Stimulated activated CD8-positive, alpha-beta memory T cell treated with anti-CD3 and anti-CD28 coated beads, Interleukin-15, amount 100 ng/mL, for 1 hour (primary cell): ENCODE measurements at places on chromosomes 3 and 15.

GRCh38 chr15:86526938-86527690 is 447.4 kb downstream of the AGBL1 start:
- DNase-seq: no peak

- no peak for DNase-seq
These were observed 95.0 kb downstream of the ANP32A start for GRCh38 chr15:68725736-68726135.

DNA sequence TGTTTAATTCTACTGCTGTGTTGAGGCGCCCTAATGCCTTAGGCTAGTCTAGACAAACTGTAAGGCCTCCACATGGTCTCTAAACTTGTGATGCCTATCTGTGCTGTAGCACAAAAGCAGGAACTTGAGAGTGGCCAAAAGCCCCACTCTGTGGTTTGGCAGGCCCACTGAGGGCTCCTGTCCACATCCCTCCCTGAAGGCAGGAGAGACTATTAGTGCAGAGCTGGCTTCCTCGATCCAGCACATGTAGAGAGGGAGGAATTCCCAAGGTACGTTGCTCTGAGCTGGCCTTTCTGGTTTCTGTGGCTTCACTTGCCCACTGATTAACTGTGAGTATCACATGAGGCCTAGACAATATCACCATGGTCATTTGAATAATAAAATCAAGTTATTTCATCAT is 90.6 kb downstream of the POLR2M start:
- no peak for DNase-seq

DNA sequence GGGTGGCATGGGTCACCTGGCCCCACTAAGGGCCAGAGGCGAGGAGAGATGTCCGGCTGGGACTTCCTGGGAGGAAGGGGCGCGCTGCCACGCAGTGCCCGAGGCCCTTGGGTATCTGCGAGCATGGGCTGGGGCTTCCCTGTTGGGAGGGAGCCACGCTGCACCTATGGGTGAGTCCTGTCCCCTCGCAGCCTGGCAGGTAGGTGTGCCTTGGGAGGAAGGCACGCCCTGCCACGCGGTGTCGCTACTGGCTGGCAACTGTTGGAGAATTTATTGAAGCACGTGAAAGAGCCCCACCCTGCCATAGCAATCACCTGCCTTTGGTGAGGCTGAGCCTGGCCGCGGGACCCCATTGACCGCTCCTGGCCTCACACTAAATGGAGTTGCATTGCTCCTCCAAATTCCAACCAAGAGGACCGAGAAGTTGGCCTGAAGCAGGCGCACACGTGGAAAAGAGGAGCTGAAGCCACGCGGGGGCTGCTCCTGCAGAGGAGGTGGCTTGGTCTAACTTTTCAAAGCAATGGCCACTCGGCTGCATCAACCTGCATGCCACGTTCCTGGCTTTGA is 134.2 kb downstream of the TJP1 start:
- DNase-seq: no peak

DNA sequence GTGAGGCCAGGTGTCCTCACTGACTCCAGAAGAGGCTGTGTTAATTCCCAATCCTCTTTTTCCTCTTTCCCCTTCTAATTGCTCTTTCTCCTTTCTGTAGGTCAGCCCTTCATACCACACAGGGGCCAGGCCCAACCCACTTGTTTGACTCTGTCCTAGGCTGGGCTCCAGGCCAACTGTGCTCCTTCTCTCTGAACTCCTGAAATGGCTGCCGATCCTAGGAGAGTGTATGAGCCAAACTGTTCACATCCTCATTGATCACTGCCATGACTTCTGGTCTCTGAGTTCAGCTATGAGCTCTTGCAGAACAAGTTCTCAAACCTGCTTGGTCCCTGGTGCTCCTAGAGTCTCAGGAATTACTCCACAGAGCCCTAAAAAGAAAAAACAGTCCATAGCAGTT is 145.1 kb downstream of the VGLL4 start:
- no peak for DNase-seq

- DNase-seq: no peak
These were observed 92.9 kb upstream of the CADPS start for GRCh38 chr3:62968128-62968527.

DNA sequence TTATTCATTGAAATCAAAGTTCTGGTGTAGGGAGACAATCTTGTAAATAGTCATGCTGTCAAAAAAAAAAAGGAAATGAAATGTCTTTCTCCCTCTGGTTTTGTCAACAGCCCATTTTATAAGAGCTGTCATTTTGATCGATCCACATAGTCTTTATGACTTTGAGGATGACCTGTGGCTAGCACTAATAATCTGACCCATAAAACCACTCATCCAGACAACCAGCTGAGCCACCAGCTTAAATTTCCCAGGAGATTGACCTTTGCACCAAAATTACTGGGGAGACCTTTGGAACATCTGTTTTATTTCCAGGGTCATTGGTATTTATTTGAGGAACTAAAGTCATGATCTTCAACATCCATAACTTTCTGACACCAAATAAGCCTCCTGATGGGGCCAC is 98.5 kb upstream of the MME start:
- no peak for DNase-seq

DNA sequence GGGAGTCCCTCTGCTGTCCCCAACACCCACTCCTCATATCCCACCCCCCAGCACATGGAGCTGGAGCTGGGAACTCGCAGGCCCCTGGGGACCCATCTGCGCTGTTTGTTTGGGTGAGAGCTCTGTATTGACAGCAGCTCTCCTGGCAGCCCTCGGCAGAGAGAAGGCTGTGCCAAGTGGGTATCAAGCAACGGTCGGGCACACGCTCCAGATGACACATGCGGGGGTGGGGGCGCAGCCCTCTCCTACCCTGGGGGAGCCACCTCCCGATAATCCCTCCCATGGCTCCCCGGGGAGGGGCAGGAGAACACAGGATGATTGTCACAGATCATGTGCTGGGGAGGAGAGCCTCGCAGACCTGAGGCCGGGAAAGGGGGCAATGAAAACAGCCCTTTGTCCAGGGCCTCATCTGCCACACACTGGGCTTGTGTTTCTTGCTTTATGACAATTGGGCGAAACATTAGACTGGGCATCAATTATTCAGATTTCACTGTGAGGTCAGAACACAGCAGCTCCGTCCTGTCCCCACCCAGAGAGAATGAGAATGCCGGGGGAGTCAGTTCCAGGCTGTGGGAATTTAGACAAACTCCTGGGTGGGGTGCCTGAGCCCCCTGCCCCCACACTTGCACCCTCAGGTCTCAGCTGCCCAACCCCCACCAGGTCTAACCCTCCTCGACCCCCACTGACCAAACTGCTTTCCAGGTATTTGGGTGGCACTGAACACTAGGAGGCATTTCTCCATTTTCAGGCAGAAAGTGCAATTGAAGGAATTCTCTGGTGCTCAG is 46.4 kb upstream of the KLF13 start:
- no peak for DNase-seq

DNA sequence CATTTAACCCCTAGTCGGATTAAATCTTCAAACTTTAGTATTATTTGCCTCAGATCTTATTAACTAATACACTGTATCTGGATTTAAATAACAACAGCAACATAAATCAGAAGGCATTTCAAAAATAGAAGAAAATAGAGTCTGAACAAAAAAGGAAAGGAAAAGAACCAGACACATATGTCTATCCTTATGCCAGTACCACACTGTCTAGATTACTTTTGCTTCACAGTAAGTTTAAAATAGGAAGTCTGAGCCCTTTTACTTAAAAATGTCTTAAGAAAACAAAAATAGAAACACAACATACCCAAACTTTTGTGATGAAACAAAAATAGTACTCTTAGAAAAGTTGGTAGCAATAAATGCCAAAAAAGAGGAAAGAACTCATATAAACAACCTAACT is 1615.8 kb downstream of the SI start:
- DNase-seq: no peak

GRCh38 chr3:100927775-100928174 is 65.4 kb downstream of the ABI3BP start:
- DNase-seq: no peak

- DNase-seq: no peak
These were observed 213.1 kb downstream of the TBC1D2B start for GRCh38 chr15:77864211-77865105.

- no peak for DNase-seq
These were observed 87.8 kb upstream of the UBE2E2 start for GRCh38 chr3:23115171-23115877.

- DNase-seq: no peak
These were observed 31.4 kb upstream of the TIPARP start for GRCh38 chr3:156642750-156643728.

- no peak for DNase-seq
These were observed 239.3 kb upstream of the C2CD4B start for GRCh38 chr15:62404194-62404985.

GRCh38 chr3:42535981-42536784 is 33.7 kb downstream of the VIPR1 start:
- no peak for DNase-seq

DNA sequence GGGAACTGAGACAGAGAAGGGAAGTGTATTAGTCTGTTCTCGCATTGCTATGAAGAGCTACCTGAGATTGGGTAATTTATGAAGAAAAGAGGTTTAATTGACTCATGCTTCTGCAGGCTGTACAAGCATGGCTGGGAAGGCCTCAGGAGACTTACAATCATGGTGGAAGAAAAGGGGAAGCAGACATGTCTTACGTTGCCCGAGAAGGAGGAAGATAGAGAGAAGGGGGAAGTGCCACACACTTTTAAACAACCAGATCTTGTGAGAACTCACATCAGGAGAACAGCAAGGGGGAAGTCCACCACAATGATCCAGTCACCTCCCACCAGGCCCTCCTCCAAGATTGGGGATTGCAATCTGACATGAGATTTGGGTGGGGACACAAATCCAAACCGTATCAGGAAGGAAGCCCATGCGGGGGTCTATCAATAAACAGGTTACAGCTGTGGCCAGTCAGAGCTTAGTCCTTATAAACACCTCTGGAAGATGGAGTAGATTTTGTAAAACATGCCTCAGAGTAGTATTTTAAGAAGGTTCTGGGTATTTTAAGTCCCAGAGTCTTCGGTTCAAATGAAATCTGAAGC is 153.9 kb downstream of the GHSR start:
- no peak for DNase-seq

DNA sequence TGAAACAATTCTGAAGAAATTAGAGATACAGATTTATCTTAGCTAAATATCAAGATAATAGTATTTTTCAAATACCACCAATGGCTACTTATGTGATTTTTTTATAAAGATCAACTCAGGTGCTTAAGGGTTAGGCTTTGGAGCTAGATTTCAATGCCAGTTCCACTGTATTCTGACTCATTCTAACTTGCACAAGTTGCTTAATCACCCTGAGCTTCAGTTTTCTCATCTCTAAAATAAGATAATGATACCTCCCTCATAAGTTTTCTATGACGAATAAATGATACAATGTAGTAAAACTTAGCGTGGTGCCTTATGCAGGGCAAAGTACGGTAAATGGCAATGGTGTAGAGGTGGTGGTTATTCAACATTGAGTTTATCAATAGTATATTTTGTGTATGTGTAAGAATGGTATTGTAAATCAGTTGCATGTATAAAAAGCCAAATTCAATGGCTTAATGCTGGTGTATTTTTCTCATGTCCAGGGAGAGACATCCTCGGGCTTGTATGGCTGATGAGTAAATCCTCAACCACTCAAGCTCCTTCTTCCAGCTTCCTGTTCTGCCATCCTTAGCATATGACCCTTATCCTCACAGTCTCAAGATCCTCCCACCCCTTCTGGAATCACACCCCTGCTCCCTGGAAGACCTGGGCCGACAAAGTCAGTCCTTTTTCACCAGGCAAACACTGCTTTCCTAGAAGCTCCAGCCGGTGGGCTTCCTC is 505.9 kb upstream of the CFAP20DC start:
- DNase-seq: no peak

GRCh38 chr3:48470286-48470685 is 23.7 kb downstream of the ATRIP start:
- DNase-seq: no peak

- DNase-seq: no peak
These were observed 52.2 kb downstream of the SLCO2A1 start for GRCh38 chr3:133977568-133977967.

DNA sequence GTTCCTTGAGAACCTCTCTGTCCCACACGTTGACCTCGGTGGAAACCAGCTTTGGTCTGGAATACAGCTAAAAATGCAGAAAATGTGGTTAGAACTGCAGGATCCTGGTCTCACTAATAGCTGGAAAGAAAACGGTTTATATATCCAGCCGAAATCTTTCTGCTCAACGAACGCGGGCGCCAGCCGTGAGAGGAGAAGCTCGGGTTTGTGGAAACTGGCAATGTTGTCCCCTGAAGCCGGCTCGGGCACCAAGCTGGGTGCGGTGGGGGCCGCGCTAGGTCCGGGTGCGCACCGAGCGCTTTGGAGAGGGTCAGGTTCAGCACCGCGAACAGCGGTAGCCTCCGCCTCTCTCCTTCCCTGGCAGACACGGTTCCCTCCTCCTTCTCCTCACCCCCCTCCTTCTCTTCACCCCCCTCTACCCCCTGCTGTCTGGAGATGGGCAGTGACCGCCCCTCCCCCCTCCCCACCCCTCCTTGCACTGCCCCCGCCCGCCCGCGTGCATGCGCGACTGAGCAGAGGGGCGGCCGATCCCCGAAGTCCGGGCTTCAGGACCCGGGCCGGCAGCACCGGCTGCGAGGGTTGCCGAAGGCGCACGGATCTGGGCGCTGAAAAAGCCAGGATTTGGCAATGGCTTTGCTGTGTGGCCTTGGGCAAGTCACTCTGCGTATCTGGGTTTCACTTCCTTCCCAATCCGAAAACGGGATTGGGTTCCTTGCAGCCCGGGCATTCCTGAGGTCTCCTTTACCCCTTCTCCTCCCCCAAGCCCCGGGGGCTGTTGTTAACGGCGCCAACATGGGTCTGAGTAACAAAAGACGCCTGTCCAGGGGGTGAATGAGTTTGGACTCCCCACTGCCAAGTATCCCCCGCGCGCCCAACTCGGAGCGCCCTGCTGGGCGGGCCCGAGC is at the start of gene SKOR1:
Gene SKOR1, plus strand, starts transcription at position 534 of the 905 bp plus-strand sequence. Its CDS starts 94 bp downstream, at position 628.
- DNase-seq: no peak

GRCh38 chr15:80214910-80215309 is 37.1 kb downstream of the CTXND1 start:
- DNase-seq: no peak

DNA sequence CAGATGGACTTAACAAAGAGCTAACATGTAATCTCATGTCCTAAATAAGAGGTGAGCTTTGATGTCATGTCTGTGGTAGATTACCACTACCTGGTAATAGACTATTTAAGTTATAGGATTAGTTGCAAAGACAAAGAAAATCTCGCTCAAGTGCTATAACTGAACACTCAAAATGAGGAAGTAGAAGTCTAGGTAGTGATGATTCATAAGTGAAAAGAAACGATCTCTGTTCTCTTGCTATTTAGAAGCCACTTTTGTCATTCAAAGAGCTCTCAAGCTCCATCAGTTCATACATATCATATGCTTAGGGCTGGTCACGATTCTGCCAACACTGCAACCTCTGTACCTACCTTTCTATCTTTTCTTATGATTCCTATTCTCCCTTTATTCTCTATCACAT is 110.9 kb downstream of the EDEM1 start:
- no peak for DNase-seq
